ENCODE measurements at places on chromosomes 4 and X.

- DNase-seq = no peak
These were observed 111.7 kb downstream of the STK32B start for GRCh38 chr4:5162909-5163508.

DNA sequence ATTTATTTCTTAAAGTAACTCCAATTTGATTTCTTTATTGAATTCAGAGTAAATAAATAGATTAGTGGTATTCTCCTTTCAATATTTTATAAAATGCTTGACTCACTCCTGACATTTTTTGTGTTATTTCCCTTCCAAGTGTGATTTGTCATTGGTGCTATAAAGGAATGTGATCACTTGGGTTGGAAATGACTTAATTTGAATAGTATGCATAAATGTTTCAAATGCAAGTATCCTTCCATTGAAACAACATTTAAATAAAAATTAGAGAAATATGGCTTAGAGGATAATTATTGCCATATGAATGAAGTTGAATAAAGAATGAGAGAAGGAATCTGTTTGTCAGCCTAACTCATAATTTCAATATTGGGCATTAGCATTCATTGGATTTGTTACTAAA is 182.7 kb downstream of the PABPC4L start:
- no peak for DNase-seq

GRCh38 chr4:91997045-91997444 is 306.7 kb upstream of the GRID2 start:
- DNase-seq = no peak

- no peak for DNase-seq
These were observed 105.8 kb downstream of the FAT4 start for GRCh38 chr4:125420526-125420925.

- no peak for DNase-seq
These were observed 107.8 kb upstream of the TMEM47 start for GRCh38 chrX:34764852-34765361.

GRCh38 chrX:1658071-1658491 is 43.2 kb downstream of the ASMT start:
- DNase-seq = no peak

- no peak for DNase-seq
These were observed 30.4 kb downstream of the WDFY3 start for GRCh38 chr4:84936123-84936522.

GRCh38 chr4:52568351-52568750 is 90.8 kb downstream of the USP46 start:
- no peak for DNase-seq

GRCh38 chrX:119695535-119696050 is 2.6 kb upstream of the SEPTIN6 start:
- DNase-seq = no peak

DNA sequence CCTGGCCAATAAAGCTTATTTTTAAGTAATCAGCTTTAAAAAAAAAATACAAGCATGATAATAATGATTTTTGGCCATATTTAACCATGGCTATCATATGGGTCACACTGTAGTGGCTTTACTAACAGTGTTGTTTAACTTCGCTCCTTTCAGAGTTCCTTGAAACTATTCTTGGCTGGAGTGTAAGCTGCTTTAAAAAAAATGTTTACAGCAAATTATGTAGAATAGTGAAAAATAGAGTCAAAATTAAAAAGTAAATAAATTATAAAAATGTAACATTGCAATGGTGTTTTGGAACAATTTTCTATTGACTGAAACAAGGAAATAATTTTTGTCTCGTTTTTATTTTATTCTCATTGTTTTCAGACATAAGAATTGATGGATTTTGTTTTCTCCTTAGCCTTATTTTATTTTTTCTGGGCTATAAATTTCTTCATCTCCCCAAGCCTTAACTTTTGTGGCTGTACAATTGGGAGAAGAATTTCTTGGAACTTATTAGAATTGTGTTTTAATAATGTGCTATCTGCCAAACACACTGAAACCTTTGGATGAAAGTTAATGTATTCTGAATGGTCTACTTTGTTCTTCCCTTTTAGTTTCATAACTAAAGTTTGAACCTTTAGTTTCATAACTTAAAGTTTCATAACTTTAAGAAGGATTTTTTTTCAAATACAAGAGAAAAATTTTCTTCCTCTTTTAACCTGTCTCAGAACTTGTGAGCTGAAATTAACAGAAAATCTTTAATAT is 182.0 kb downstream of the ARHGAP24 start:
- no peak for DNase-seq

DNA sequence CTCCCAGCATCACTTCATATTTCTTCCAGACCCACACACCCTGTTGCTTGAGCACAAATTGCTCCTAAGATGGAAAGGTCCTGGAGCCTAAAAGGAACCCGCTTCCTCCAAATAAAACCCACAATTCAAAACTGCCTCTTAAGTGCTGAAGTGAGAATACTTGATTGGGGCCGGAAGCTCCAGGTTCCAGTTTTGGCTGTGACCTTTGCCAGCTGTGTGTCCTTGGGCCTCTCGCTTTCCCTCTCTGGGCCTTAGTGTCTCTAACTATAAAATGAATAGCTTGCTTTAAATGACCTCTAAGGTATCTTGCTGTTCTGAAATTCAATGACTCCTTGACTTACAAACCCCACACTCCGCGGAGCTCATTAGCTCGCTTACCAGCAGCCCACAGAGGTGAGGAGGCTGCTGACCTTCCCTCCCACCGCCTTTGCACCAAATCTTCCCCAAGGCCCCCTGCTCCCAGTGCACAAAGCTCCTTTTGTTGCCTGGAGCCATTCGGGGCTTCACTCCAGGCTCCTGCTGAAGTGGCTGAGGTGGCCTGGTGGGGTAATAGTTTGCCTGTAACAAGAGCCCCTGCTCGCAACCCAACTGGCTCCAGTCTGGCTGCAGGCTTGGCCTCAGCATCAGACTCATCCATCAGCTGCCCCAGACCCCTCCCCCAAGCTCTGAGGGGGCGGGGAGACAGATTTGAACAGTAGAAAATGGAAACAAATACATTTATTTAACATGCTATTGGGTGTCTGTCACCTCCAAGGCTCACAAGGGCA is 21.8 kb downstream of the STARD8 start:
- no peak for DNase-seq

- no peak for DNase-seq
These were observed 181.6 kb downstream of the SPOCK3 start for GRCh38 chr4:167052631-167053091.

DNA sequence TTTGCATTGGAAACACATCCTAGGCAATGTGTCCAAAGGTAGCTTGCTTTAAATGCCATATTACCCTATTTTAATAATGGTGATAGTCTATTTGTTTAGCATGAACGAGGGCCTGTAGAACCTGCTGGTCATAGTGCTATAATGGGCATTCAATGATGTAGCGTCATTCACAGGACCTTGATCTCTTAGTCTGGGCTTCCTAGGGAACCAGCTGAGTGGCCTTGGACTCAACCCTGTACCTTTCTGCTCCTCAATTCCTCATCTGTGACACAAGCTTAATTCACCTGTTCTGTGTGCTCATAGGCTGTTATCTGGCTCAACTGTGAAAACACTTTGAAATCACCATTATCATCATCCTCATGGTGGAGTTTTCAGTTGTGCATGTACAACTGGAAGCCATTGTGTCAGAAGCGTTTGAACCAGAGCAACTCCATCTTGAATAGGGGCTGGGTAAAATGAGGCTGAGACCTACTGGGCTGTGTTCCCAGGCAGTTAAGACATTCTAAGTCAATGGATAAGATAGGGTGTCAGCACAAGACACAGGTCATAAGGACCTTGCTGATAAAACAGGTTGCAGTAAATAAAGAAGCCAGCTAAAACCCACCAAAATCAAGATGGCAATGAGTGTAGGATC is 346.8 kb upstream of the KLF3 start:
- DNase-seq = no peak

- DNase-seq = no peak
These were observed 47.1 kb upstream of the GBA3 start for GRCh38 chr4:22645481-22646182.

DNA sequence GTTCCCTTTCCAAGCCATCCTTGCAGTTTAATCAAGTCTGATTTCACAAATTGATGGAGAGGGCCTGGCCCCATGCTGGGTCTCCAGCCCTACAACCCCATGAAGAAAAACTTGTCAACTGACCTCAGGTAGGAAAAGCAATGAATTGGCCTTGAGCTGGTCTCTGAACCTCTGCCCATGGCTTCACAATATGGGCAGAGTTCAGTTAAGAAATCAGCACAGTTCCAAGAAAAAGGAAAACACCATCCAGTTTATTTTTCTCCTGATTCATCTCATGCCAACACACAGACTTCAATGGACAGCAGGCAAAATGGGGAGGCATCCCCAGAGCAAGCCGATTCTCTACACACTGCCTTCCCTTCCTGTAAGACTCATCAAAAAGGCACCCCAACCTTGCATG is 3.3 kb downstream of the RIPPLY1 start:
- DNase-seq = no peak

DNA sequence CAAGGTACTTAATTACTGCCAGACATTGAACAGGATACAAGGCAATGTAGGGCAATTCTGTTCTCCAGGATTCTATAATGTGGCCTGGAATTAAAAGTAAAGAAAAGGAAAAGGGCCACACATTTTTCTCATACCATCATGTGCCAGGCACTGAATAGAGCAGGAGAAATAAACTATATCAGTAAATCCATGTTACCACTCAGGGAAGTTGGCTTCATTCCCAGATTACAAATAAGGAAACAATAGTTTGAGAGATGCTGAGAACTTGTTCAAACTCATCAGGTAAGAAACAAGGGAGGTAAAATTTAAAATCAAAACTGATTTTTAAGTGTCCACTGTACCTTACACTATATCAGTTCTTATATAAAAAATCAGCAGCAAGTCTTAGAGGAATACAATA is 645.0 kb upstream of the ATOH1 start:
- DNase-seq = no peak

DNA sequence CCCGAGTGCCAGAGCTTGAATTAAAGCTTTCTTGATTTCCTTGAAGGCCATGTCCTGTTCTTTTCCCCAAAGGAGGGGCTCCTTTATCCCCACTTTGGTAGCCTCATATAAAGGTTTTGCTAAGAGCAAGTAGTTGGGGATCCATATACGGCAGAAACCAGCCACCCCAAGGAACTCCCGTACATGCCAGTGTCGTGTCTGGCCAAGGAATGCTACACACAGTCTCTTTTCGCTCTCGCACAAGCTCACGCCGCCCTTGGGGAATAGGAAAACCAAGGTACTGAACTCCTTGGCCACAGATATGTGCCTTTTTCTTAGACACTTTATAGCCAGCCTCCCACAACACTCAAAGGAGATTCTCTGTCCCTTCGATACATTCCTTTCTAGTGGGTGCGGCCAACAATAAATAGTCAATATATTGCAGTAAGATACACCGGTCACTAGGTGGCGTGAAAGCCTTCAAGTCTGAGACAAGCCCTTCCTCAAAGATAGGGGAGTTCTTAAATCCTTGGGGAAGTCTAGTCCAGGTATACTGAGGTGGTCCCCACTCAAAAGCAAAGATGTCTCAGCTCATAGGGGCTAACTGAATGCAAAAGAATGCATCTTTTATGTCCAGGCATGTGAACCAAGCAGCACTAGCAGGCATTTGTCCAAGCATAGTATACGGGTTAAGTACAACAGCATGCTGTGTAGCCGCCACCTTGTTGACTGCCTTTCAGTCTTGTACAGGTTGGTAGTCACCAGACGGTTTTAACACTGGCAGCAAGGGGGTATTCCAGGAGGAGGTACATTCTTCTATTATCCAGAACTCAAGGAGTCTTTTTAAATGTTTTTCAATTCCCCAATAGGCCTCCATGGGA is 57.8 kb upstream of the XAGE1B start:
- no peak for DNase-seq

- no peak for DNase-seq
These were observed 78.6 kb upstream of the RAI2 start for GRCh38 chrX:17939724-17940123.

- DNase-seq = no peak
These were observed 831.0 kb downstream of the C4orf33 start for GRCh38 chr4:129926936-129927335.
